ENCODE measurements at places on chromosomes 5 and 9.

DNA sequence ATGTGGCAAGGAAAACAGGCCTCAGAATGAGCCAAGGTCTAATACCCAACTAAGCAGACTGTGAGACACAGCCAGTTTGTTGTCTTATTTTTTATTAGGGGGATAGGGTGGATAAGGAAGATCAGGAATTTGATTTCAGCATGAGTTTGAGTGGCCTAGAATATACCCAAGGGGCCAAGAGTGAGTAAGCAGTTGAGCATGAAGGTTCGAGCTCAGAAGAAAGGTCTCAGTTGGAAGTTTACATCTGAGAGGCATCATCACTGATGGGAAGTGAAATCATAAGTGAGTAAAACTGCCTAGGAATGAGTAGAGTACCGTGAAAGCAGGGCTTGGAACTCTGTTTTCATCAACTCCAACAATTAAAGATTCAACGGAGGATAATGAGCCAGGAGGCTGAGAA, 12.6 kb downstream of the PSMD5 start:
- no peak for DNase-seq

DNA sequence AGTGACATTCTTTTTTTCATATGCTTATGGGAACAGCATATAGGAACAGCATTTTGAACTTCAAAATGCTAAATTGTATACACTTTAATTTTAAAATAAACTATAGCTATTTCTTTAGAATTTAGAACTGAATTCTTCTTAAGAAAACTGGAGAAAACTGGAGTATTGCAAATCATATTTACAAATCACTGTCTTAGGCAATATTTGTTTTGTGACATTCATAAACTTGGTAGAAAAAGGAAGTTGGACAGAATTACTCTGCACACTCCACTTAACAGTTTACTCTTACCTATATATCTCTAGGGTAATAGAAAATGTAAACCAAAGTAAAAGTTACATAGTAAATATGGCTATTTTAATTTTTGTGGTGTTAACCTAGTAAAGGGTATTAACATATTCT, 3.1 kb downstream of the DMRTA1 start:
- DNase-seq, result no peak

GRCh38 chr9:31799953-31800609, 584.4 kb upstream of the ACO1 start:
- DNase-seq, result no peak

DNA sequence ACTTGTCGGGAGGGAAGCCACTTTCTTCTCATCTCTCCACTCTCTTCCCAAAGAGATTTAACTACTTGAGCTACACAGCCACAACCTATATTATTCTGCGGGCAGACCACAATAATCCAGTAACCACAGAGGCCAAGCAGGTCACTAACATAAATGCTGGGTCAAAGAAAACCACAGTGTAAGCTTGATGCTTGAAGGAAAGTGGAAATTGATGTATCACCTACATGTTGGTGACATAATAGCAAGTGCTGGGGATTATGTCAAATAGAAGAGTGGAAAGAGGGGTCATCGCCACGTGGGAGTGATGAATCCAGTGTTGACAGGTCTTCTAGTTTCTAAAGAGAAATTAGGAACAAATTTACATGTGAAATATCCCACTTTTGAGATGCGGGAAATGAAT, 40.9 kb downstream of the RFK start:
- DNase-seq, result no peak

GRCh38 chr9:122370869-122371755, at the start of gene PTGS1:
PTGS1 (plus strand) TSS chr9:122371024; CDS start chr9:122371085, 61 bp downstream.
- DNase-seq, result no peak

DNA sequence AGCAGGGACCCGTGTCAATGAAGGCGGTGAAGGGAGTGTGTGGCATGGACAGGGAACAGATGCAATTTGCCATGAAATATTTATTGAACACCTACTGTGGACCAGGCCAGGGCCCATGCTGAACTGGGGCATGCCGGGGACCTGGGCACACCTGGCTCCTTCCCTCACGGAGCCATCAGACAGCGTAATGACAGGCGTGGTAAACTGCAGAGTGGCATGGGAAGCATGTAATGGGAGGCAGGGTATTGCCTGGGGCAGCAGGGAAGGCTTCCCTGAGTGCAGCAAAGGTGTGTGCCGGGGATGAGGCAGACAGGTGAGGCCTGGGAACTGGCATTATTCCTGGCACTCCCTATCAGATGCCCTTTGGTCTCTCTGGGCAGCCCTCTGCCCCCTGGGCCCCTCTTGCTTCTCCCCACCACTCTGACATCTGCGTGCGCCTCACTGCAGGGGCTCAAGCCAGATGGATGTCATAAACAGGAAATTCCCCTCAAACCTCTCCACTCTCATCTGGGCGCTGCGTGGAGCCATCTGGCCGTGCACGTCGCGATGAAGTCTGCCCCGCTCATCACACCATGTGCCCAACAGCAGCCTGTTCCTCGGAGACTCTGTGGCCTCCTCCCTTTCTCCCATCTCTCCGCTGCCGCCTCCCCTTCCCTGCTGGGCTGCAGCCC, 67.6 kb downstream of the HMCN2 start:
- DNase-seq, result no peak

GRCh38 chr9:35254237-35254636, 92.4 kb downstream of the UNC13B start:
- DNase-seq, result no peak

- no peak for DNase-seq
Observed at GRCh38 chr5:761854-762710, 22.4 kb downstream of the ZDHHC11B start.

DNA sequence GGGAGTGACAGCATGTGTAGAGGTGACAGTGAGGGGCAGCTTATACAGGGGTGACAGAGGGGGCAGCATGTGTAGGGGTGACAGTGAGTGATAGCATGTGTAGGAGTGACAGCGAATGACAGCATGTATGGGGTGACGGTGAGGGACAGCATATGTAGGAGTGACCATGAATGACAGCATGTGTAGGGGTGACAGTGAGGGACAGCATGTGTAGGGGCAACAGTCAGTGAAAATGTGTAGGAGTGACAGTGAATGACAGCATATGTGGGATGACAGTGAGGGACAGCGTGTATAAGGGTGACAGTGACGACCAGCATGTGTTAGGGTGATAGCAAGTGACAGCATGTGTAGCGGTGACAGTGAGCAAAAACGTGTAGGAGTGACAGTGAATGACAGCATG, 9.4 kb upstream of the GAPT start:
- DNase-seq, result no peak

GRCh38 chr5:18798058-18798457, 1163.8 kb downstream of the TAF11L14 start:
- DNase-seq, result no peak

DNA sequence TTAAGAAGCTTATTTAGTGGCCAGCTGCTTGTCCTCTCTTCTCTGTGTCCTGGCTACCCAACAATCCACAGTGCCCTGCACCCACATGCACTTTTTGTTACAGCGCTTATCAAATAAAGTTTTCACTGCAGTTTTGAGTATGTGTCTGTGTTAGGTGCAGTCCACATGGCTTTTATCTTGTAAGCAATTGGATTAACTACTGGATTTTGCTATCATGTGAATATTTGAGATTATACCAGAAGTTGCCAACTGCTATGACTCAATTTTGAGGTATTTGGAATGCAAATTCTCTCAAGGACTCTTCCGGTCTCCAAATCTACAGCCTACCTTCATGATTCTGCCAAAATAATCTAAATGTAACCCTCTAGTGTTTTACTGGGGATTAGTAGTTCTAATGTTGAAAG, 690.2 kb downstream of the NR2F1-AS1 start:
- no peak for DNase-seq

DNA sequence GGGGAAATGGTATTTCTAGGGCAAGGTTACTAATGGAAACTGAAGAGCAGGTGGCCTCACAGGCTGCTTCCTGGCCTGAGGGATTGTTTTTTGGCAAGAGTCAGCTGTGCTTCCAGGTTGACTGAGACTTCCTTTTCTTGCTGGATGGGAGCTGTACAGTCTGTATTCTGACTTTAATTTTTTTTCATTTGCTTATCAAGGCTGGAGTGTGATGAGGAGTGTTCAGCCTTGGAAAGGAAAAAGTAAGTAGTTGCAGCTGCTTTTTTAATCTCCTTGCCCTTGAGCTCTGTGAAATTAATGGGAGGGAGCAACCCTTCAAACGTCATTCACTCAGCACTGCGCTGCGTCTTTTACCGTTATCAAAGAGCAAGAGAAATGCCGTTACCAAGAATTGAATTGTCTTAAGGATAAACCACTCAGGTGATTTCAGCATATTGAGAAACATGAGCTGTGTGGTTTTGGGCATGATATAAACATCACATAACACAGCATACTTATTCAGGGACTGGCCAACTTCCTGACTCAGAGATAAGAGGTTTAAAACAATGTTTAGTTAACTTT, 47.6 kb downstream of the AQP7 start:
- DNase-seq, result no peak

DNA sequence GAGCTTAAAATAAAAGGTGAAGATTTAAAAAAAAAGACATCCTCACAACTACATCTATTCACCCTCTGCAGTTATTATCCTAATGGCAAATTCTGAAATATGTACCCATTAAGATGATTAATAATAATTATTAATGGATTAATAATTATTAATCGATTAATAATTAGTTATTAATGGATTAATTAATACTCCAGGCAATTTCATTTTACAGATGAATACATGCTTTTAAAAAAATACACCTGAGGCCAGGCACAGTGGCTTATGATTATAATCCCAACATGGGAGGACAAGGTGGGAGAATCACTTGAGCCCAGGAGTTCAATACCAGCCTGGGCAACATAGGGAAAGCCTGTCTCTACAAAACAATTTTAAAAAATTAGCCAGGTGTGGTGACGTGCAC, 182.4 kb downstream of the ARRDC3 start:
- DNase-seq, result no peak

- no peak for DNase-seq
Observed at GRCh38 chr5:93436083-93436482, 144.9 kb downstream of the NR2F1-AS1 start.

- DNase-seq, result no peak
Observed at GRCh38 chr9:95481000-95481399, 35.8 kb downstream of the PTCH1 start.

GRCh38 chr5:59547731-59548130, 345.8 kb downstream of the PDE4D start:
- DNase-seq, result no peak

DNA sequence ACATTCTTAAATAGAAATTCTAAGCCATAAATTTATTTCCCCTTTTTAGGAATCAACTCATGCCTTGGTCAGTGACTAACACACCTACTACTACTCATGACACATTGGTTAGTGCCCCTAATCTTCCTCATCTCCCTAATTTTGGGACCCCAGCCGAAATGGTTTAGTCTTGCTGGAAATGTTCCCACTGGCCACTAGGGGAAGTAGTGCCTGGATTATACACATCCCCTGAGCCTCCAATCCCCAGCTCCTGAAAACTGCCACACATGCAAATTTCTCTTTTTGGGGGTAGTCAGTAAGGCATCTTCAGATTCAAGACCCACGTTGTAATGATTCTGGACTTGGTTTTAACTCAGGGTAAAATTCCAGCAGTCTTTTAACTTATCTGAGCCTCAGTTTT, 79.8 kb downstream of the HSD17B3 start:
- no peak for DNase-seq

DNA sequence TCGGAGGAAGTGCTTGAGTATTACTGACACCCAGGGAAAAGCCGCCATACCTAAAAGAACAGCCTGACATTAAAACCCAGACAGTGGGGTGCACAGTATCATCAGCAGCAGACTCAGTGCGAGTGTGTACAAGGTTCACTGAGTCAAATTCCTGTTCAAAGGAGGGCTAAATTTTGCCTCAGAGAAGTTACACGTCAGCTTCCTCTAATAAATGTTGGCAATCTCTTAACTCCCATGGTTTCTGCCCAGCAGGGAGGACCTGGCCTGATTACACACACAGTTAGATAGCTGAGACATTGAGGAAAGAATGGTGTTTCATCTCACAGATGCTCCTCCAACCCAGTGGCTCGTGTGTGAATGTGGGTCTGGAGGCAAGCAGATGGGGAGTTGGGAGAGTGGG, 38.2 kb downstream of the NIPSNAP3B start:
- no peak for DNase-seq

- no peak for DNase-seq
Observed at GRCh38 chr5:61670941-61671340, 338.9 kb downstream of the ZSWIM6 start.

- no peak for DNase-seq
Observed at GRCh38 chr9:114720086-114720676, 38.2 kb upstream of the TEX48 start.

DNA sequence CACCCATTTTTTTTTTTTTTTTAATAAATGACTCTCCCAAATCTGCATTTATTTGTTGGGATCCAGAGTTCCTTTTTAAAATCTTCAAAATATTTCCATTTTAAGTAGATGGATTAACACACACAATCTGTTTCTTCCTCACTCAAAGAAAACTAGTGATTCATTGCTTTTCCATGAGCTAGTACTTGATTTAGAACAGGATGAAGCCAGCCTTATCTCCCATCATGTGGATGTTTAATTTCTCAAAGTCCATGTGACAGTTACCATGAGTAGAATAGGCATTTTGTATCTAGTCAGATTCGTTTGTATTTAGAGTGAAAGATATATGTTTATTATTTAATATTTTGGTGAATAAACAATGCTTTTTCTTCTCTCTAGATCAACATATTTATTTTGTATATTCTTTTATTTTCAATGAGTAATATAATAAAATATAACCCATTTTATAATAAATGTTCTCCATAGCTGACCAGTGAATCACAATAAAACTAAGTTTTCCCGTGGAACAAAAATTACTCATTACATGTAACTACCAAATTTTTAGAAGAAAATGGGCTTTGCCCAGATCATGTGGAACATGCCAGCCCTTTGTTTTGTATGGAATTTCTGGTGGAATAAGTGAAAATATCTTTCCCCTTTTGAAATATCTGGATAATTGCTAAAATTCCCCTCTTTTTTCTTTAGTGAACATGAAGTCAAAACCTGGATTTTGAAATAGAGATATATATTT, 54.9 kb upstream of the RPS23 start:
- no peak for DNase-seq

- DNase-seq, result no peak
Observed at GRCh38 chr9:35675204-35675603, 1.5 kb downstream of the CA9 start.

GRCh38 chr5:156474251-156474650, 147.3 kb downstream of the SGCD start:
- DNase-seq, result no peak

GRCh38 chr5:64923151-64923685, 154.5 kb downstream of the CWC27 start:
- no peak for DNase-seq

DNA sequence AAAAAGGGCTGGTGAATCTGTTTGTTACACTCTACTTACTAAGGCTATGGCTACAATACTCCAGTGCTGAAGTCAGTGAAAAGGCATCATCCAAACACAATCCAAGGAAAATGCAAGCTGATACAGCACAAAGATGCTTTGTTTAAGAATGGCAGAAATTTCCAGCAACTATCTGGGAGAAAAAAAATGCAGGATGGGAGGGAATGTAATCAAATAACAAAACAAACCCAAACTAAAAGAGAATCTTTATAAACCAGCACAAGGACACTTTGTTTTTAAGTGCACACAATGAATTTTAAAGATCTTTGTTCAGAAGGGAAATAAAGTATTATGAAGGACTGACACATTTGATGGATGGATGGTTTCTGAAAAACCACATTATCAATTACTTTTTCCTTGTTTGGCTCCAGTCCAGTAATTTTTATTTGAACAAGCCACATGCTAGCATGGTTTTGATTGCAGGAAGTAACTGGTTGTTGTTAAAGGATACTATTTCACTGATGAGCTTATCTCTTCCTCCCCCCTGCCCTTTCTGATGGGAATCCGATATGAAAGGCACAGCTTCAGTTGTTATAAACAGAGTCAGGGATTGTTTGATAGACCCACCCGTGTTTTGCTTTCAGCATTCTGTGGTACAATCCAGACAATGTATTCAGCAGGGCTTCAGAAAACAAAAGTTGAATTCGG, 12.1 kb upstream of the TLE4 start:
- DNase-seq, result no peak

- no peak for DNase-seq
Observed at GRCh38 chr5:14022971-14023370, 78.5 kb upstream of the DNAH5 start.

All from stimulated activated CD8-positive, alpha-beta memory T cell treated with anti-CD3 and anti-CD28 coated beads, Interleukin-15, amount 100 ng/mL, for 24 hours (primary cell).